Epithelial cell of prostate (primary cell): ENCODE measurements at places on chromosomes 2 and 18.

GRCh38 chr2:143702931-143703330 is 573.7 kb downstream of the ARHGAP15 start:
- DNase-seq, result no peak

GRCh38 chr2:85750587-85751575 is 2.9 kb upstream of the ATOH8 start:
- DNase-seq, result no peak

GRCh38 chr2:81196383-81196851 is 891.9 kb upstream of the LRRTM1 start:
- no peak for DNase-seq

DNA sequence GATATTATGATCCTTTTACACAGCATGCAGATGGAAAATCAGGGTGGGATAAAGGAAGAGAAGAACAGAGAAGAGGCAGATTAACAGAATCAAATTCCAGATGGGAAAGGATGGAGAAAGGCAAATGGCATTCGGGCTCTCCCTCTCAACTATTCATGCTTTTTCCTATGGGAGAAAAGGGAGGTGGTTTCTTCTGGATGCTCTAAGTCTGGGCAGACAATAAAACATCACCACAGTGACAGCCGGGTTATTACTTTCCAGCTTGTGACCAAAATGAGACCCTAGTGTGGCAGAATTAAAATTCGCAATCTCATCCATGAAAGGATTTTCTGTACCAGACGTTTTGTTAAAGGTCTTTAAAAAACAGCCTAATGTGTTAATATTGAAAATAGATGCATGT is 440.7 kb downstream of the RND3 start:
- DNase-seq, result no peak

- DNase-seq, result no peak
These were observed 25.8 kb downstream of the KIF1A start for GRCh38 chr2:240794178-240794721.

- no peak for DNase-seq
These were observed 34.7 kb downstream of the RFX8 start for GRCh38 chr2:101440127-101440738.

DNA sequence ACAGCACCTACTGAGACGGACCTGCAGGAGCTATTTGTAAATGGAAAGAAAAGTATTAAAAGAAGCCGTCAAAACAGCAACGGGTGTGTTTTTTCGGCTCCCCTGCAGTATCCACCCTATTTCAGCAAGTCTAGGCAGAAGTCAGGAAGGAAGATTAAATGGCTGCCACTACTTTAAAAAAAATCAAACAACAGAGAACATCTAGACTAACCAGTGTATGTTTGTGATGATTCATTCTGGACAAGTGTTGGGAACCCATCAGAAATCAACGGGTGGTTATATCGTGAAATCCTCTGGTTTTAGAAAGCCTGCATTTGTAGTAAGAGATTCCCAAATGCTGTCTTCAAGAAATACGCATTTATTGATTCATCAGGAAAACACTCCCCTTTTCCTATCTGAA is 9.0 kb downstream of the PMAIP1 start:
- DNase-seq, result no peak

DNA sequence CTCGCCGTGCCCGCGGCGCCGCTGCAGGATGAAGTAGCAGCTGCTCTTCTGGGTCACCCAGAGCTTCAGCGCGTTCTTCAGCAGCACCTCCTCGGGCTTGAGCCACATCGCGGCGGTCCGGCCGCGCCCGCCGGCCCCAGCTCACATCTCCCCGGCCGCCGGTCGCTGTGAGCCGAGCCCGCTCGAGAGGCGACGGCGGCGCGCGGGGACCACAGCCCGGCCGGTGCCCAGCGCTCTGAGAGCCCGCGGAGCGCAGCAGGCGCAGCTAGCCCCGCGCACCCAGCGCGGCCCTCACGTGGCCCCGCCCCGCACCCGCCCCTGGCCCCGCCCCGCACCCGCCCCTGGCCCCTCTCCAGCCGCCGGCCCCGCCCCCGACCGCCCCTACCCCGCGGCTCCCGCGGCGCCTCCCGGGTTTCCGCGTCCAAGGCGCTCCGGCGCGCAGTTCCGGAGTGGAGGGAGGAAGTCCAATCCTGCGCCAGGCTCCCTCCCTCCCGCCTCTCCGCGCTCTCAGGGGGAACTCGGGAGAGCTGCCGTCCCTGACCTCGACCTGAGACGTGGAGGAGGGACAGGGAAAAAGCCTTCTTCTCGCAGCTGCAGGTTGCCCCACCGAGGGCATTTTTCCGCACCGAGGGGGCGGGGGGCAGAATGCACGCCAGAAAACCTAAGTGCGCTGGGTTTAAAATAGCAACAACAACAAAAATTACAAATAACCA is at the start of gene TBC1D8:
TBC1D8 (minus strand) TSS at position 237 of the 713 bp plus-strand sequence; CDS start at position 108, 129 bp downstream.
- DNase-seq, result no peak

- DNase-seq, result no peak
These were observed 93.9 kb downstream of the ACVR1 start for GRCh38 chr2:157782057-157782845.

- DNase-seq, result no peak
These were observed 33.9 kb downstream of the INO80C start for GRCh38 chr18:35463827-35464226.

- no peak for DNase-seq
These were observed 3.5 kb upstream of the RHOB start for GRCh38 chr2:20443276-20443920.

DNA sequence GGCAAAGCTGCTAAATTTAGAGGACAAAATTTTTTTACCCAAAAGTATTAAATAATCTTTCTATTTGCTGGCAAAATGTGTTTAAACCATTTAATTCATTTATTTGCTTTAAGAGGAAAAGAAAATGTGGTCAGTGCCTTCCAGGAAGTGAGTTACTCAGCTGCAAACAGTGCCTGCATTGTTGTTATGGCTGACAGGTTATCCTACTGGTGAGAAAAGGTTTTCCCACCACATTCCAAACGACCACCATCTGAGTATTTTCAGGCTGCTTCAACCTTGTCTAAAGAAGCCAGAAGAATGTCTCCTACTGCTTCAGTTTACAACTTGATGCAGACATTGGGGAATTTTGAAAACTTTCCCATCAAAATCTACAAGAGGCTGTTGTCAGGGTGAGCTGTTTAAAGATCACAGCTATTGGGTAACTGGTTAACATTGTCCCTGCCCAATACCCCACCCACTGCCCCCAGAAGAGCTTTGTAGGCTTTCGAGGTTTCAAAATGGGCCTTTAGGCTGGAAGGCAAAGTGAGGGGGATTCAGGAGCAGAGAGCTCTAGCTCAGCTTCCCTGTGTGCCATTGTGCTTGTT is 461.3 kb upstream of the FANCL start:
- DNase-seq, result peak; percentile 12

DNA sequence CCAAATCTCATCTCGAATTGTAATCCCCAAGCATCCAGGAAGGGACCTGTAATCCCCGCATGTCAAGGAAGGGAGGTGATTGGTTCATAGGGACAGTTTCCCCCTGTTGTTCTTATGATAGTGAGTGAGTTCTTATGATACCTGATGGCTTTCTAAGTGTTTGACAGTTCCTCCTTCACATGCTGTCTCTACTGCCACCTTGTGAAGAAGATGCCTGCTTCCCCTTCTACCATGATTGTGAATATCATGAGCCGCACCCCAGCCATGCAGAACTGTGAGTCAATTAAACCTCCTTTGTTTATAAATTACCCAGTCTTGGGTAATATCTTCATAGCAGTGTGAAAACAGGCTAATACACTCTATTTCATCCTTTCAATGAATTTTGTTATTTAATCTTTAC is 446.7 kb downstream of the RNF144A start:
- no peak for DNase-seq

- no peak for DNase-seq
These were observed 28.0 kb upstream of the FOSL2 start for GRCh38 chr2:28364610-28365009.

- no peak for DNase-seq
These were observed 30.5 kb upstream of the ARMC9 start for GRCh38 chr2:231167745-231168459.

- DNase-seq, result no peak
These were observed 59.4 kb upstream of the RMDN2 start for GRCh38 chr2:37865640-37866039.
